G401 (cell line): ENCODE measurements at places on chromosomes 1 and 21.

DNA sequence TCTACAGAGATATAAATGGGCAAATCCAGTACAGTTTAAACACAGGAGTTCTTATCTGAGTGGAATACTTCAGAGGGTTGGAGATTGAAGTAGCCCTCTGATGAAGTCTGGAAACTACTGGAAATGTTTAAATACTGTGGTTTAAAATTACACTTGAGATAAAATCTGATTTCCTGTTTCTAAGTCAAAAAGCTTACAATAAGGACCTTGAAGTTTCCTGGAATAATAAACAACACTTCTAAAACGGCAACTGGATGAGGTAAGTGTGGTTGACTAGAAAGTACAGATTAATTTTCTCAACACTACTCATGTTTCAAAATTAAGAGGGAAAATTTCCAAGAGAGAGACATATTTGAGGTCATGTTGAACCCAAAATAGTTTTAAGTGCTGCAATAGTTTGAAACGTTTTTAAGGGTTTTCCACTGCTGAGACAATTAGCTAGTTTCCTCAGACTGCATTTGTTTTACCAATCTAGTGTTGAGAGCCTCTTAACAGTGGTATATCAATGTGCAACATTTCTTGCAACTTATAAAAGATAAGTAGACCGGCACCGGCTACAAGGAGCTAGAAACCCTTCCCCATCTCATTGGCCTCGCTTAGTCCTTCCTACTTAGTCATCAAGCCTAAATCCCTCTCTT, 27.4 kb downstream of the KCNA3 start:
- no peak for DNase-seq

DNA sequence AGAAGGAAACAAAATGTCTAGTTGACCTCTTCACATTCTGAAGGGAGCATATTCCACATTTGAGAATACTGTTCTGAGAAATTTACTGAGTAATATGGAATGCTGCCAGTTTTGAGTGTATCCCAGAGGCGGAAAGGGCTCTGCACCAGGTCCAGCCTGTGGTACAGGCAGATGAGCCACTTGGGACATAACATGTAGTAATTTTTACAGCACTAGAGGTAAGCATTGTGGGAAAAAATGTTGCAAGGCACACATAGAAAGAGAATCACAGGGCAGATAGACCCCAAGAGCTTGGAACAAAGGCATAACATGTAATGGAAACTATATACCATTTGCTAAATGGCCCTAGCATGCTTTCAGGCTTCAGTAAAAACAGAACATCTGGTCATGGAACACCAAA, 228.5 kb downstream of the USH2A start:
- DNase-seq: no peak

- DNase-seq: no peak
Measured at GRCh38 chr1:245704341-245704740, 549.6 kb downstream of the KIF26B start.

DNA sequence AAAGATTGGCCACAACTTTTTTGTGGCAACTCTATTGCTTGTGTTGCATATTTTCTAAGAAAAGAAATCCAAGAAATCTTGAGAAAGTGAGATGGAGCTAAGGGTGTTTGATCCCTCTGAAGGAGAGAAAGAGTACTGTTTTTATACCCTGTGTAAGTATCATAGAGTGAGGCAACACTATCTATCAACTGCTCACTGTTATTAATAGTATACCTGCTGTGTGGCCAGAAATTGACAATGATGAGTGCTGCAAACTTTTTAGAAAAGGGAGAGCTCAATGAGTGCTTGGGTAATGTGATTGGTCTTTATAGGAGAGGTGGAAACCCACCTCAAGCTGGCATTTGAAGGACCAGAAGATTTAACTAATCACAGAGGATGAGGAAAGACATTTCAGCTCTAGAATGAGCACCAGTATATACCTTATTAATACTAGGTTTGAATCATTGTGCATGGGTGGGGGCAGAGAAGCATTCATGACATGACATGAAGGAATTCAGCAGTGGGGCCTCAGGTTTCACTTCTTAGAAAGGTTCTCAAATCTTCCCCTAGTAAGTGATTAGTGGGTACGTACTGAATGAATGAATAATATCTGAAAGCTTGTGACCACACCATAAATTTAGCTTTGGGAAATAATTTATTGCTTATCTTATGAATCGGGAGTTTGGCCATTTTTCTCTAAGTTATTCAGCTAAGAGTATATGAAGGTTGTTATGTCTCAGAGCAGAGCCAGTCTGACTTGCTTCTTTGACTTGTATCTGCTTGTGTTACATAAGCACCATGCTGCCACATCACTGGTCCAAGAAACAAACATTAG, 169.2 kb upstream of the SGIP1 start:
- DNase-seq: no peak

DNA sequence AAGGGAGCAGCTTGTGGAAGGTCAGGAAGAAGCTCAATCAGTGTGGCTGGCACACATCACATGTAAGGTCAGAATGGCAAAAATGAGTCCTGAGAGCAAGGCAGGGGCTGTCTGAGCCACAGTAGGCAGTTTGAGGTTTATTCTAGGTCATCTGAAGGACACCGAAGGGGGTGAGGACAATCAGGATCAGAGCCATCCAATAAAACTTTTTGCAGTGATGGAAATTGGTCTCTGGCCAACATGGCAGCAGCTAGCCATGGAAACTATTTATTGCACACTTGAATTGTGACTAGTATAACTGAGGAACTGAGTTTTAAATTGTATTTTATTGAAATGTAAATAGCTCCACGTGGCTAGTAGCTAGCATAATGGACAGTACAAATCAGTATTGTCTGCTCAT, 97.0 kb upstream of the CACNA1E start:
- no peak for DNase-seq

- no peak for DNase-seq
Measured at GRCh38 chr1:7989762-7990428, 28.4 kb downstream of the PARK7 start.

DNA sequence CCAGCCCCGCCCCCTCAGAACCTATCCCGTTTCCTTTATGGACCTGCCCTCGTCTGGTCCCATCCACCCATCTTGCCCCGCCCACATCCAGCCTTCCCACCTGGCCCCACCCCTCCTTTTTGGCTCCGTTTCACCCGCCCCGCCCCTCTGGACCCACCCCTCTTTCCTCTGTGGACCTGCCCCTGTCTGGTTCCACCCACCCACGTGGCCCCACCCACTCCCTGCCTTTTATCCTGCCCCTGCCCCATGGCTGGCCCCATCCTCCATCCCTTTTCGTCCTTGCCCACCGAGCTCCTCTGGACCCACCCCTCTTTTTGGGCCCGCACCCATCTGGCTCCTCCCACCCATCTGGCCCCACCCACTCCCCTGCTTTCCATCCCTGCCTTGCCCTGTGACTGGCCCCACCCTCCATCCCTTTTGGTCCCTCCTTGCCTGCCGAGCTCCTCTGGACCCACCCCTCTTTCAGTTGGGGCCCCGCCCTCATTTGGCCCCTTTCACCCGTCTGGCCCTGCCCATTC, 177.3 kb downstream of the CAMTA1 start:
- DNase-seq: peak; percentile 55

GRCh38 chr1:77057994-77058585, 161.1 kb downstream of the PIGK start:
- DNase-seq: no peak

DNA sequence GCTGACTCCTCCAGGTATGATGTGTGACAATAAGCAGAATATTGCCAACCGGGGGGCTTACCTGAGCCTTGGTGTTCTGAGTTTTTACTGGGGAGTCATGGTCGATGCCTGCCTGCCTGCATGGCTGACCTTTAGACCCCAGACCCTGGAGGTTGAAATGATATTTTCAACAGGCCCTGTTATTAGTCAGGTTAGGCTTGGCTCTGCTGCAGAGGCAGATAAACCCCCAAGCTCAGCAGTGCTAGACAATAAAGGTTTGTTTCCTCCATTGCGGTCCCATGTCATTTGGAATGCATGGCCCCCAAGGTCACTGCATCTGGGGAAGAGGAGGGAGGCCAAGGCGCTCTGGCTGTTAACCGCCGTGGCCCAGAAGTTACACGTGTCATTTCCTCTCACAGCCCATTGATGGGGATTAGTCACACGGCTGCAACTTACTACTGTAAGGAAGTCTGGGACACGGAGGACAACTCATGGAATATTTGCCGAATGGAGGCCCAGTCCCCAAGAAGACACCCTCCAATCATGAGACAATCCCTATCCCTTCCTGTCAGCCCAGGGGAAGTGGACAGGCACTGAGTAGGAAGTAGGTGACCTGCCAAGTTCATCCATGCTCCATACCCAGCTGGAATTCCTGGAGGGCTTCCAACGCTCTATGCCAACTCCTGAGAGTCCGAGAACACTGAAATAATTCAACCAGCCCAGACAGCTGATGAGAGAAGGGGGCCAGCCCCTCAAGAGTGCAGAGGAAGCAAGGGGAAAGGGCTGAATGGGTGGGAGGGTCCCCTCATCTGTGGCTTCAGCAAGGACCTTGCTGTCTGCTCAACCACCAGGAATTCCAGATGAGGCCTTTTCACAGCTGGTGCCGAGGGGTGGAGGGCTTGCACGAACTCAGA, 97.3 kb downstream of the TAS1R2 start:
- no peak for DNase-seq

DNA sequence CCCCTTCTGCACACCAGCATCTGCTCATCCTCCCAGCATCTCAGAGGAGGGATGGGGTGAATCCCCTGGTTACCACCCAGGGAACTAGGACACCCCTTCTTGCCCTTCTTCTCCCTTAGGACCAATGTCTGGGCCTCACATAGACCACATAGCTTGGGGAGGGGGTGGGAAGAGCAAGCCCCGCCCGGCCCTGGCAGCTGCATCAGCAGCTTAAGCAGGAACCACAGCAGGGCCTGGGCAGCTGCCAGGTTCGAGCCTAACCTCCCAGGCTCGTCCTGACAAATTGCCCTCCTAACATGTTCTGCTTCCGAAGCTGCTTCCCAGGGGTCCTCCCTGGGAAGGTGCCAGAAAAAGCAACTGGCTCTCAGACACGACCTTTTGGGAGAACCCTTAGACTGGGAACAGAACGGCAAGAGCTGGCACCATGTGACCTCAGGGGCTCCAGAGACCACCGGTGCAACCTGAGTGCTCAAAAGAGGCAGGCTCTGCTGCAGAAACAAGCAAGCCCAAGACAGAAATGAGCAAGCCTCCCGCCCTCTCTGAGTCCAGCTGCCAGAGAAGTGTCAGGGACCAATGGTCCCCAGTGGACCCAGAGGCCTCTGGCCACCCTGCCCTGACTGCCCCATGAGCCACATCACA, 18.4 kb upstream of the CLSTN1 start:
- DNase-seq: no peak

DNA sequence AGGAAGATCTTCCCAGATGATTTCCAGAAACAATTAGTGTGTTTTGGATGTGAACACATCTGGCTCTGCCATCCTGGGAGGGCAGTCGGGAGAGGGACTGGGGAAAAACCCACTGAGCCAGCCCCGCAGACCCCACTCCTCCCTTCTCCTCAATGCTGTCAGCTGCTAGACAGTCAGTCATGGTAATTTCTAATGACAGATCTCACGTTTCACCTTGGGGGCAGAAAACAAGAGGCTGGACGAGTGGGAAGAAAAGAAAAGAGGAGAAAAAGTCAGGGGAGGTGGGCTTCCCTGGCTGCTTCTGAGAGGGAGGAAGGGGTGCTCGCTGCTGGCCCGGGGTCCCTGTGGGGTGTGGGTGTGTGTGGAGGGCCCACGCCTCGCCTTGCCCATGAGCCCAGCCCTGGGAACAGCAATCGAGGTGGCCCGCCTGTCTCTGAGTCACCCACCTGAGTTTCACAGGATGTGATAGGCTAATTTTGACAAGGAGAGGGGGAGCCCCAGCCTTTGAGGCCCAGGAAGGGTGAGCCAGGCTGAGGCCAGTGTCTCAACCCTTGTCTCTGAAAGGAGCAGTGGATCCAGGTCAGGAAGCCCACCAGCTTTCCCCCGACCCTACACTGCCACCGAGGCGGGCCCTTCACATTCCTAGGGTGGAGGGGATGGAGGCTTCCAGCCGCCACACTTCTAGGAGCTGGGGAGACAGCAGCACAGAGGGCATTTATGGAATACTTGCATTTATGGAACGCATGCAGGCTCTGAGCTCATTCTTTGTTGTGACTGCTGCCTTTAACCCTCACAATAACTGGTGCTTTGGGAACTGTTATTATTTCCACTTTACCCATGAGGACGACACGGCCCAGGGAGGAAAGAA, 49.1 kb upstream of the IFNLR1 start:
- no peak for DNase-seq

DNA sequence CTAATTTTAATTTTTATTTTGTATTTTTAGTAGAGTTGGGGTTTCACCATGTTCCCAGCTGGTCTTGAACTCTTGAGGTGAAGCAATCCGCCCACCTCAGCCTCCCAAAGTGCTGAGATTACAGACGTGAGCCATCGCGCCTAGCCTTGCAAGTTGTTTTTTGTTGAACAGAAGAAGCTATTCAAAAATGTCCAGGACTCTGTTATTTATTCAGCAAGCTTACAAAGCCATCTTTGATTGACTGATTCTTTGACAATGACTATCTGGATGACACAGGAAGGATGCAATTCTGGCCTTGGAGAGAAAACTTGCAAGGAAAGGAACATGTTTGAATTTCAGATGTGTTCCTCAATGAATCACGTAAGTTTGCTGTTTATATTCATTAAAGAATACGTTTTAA, 63.5 kb downstream of the MAP3K7CL start:
- DNase-seq: no peak

GRCh38 chr1:204837440-204838084, 33.1 kb upstream of the NFASC start:
- DNase-seq: peak; percentile 28

DNA sequence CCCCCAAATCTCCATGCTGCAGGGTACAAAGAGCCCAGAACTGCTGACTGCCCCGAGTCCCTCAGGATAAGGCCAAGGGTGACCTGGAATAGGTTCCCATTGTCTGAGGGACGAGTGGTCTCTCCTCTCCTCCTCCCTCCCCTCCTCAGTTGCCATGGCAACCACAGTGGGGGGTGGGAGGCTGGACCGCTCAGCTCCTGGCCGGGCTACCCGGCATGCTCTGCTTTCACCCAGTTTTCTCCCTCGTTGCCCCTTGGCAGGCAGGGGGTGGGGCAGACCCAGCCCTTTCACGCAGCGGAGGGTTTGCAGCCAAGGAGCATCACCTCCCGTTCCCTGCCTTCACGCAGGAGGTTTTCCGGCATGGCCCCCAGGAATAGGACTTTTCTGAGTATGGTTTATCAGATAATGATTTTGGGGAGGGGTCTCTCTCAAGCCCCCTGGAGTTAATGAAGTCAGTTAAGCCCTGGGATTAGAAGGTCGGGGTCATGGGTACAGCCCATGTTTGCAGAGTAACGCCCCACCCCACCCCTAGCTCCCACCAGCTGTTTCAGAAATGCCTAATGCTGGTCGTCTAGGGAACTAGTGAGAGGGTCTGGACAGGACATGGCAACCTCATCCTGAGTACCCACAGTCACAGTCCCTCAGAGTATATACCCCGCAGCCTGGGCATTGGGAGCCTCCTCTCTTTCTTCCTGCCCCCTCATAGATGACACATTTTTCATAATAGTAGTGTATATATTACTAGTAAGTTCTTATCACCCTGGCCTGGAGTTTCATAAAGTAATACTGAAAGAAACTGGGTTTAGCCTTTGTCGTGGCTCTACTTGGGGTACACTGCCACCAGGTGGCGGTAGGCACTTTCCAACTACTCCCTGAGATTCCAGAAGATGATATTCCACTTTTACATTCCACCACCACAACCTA, 20.7 kb downstream of the C1QB start:
- DNase-seq: peak; percentile 33

GRCh38 chr1:226572325-226572726, 23.8 kb downstream of the STUM start:
- no peak for DNase-seq

GRCh38 chr1:59671953-59672305, 142.8 kb upstream of the HOOK1 start:
- no peak for DNase-seq

- peak; percentile 77 for DNase-seq
Measured at GRCh38 chr21:37207441-37208009, 59.6 kb downstream of the VPS26C start.
